Endodermal cell (in vitro differentiated cells): ENCODE measurements at places on chromosomes 4 and X.

DNA sequence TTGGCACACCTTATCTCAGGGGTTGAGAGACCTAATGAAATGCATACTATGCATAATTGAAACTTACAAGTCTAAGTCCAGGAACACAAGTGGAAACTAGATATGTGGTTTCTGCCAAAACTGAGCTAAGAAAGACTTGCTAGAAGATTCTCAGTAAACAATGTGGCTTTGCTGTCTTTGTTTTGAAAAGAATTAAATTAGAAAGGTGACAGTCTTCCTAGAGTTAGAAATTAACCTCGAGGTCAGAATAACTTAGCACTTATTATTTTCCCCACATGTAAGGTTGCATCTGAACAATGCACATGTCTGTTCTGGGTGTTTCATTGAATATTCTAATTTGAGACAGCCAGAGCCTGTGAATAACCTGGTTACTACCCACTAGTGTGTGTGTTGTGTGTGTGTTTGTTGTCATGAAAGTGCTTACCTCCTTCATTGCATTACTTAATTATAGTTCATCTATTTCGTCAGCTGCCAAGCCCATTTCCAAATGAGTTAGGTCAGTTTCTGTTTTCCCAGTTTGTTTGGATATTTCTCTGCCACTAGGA is 1.5 kb downstream of the EREG start:
- no peak for DNase-seq

DNA sequence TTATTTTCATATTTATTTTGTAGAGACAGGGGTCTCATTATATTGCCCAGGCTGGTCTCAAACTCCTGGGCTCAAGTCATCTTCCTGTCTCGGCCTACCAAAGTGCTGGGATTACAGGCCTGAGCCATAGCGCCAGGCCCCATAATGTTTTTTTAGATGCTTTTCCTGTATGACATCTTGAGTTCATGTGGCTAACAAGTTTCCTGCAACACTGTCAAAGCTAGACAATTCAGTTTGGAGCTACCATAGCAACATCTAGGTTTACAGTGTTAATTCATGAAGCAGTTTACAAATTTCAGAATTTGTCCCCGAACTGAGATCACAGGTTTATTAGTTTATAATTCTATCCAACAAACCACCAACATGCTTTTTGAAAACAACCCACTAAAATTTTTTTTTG is 6.4 kb upstream of the IL13RA2 start:
- no peak for DNase-seq

- DNase-seq = no peak
Observed at GRCh38 chrX:28582511-28582910, 4.7 kb upstream of the IL1RAPL1 start.

DNA sequence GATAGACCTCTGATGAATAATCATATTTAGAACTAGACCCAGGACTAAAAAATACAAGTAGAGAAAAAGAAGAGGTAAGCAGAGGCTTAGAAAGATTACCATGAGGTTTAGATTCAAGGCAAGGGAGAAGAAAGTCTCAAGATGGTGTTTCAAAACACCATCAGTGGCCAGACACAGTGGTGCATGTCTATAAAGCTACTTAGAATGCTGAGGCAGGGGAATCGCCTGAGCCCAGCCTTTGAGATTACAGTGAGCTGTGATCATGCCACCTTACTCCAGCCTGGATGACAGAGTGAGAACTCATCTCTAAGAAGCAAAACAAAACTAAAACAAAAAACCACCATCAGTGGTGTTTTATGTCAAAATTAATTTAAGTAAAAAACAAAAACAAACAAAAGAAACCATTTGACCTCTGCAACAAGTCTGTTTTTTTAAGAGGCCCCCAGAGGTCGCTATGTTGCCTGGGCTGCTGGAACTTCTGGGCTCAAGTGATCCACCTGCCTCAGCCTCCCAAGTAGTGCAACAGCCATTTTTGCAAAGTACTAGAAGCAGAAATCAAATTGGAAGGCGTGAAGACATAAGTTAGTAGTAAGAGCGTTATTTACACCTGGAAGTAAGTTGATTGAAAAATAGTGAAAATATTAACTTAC is 784.3 kb downstream of the ADGRL3 start:
- DNase-seq = peak; percentile 53

DNA sequence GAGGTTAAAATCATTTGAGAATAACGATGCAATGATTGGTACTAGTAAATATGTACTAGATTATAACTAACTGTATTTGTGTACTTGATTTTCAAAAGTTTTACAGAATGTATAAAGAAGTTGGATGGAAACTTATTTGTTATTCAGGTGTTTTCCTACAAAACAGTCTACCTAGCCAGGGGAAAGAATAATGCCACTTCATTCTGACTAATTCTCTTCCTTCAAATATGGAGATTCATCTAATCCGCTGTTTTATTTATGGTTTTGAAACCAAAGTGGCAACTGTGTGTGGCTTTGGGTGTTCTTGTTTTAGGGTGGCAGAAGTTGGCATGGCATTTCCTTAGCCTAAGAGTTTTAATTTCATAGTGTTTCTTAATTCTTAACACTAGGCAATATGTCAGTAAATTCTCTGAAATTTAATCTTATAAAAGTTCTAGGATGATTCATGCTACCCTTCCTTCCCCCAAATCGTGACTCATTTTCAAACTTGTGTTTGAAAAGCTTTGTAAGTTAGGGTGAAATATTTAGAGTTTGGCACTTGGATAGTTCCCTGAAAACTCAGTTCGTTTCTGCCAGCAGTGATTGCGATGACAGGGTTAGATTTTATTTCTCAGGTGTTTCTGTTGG is 62.6 kb downstream of the DCLK2 start:
- no peak for DNase-seq

DNA sequence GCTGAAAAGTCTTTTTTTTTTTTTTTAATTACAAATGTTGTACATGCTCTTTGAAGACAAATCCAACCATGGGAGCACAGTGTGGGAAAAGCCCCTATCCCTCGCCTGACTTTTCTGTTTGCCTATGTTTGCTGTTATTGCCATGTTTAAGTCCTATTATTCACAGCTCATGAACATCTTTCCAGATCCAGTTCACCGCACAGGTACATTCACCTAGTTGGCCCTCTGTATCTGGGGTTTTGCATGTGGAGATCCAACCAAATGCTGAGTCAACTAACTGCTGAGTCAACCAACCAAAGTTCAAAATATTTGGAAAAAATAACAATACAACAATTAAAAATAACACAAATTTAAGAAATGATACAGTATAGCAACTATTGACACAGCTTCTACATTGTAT is 100.1 kb upstream of the CLNK start:
- DNase-seq = no peak

- no peak for DNase-seq
Observed at GRCh38 chr4:117821834-117822233, 212.5 kb upstream of the NDST3 start.

DNA sequence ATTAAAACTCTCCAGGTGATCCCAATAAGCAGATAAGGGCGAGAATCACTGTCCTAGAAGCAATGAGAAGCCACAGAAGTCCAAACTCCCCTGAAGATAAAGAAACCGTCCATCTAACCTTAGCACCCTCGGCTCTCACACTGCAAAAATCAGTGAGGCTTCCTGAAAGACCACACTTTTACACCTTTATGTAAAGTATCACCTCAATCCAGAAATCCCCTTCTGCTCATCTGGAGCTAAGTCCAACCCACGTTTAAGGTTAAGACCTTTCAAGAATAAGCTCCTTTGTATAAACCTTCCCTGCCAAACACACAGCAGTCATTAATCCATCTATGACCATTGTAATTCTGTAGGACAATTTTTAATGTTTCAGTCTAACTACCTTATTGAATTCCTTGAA is 41.7 kb downstream of the LIN54 start:
- DNase-seq = no peak

DNA sequence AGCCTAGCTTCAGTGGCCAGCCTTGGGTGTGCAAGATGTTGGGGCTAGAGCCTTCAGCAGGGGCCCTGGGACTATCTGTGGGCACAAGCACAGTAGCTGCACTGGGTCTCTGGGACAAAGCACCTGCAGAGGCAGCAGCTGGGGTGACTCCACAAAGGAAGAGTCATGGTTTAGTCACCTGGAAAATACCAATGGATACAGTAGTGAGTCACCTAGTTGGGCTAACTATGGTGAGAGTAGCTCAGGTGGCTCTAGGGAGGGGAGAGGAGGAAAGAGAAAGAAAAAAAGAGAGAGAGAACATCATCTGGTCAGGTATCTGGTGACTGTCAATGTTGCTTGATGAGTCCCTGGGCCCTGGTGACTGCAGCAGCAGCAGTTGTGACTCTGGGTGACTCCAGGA is 72.9 kb upstream of the SPIN4 start:
- DNase-seq = no peak

DNA sequence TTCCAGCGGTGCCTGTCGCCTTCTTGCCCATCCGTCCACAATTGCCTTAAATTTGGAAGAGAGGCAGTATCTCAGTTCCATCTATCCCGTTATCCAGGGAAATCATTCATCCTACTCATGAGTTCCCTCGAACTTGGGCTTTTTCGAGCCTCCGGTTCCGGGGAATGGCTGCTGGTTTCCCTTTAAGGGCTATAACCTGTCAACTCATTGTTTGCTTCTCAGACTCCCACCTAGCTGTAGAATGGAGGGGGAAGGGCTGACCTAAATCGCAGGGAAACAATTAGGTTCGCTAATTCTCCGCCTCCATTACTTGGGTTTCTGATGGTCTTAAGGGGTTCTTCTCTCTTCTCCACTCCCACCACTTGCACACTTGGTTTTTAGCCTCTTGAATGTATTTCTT is 1.2 kb downstream of the UCHL1 start:
- DNase-seq = peak; percentile 71

- DNase-seq = no peak
Observed at GRCh38 chr4:150131581-150132228, 53.5 kb downstream of the DCLK2 start.

DNA sequence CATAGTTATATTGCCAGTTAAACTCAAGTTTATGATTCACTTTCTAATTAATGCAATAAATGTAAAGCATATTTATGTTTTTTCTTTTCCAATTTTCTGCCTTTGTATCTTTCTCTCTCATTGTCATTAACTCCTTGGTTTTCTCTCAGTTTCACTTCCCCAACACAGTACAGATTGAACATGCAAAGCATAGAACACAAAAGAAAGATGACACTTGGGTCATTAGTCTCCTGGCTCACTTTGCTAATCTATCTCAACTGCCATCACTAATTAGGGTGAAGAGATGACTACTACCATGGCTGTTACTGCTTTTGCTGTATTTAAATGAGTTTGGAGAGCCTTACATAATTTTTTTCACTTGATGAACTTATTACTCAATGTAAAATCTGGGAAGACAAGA is 12.3 kb upstream of the NAA11 start:
- DNase-seq = no peak

GRCh38 chrX:152149648-152150047 is 11.3 kb upstream of the MAGEA10 start:
- DNase-seq = no peak
